ENCODE measurements at places on chromosomes 6 and 20.

DNA sequence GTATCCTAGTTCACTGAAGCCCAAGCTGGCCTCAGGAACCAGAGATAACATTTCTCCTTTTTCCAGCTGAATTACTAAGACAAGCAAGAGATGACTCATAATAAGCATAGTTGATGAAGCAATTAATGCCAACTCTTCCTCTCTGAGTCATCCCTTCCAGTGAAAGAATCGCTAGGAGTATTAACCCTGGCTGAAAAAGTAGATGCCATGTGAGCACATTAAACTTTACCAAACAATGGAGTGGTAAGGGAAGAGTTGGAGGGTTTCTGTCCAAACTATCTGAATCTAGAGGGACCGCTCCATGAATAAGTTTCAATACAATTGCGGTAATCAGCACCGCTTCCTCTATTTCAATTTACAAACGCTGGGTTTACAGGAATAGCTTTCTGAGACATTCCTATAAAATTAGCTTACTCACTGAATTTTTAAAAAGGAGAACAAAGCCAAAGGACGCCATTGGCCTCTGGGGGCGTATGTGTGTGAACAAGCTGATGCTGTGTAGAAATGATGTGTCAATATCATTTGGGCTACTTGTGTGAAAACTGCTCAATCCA, 48.3 kb downstream of the ATXN1 start:
- peak; percentile 97 for DNase-seq

DNA sequence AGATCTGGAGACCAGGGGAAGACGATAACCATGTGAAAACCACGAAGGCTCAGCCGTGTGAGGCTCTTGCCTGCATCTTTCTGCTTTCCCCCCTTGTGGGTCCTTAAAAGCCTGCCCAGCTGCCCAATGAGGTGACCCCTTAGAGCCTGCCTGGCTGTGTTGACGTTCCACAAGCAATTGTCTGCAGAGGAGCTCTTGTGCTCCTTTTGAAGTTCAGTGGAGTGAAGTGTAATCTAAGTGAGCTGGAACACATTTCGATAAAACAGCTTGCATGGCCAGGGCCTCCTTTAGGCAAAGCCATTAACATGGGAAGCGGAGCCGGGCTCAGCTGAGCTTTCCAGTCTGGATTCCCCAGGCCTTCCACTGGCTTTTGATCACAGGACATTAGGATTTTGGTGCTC, 27.3 kb upstream of the TCP11 start:
- no peak for DNase-seq

DNA sequence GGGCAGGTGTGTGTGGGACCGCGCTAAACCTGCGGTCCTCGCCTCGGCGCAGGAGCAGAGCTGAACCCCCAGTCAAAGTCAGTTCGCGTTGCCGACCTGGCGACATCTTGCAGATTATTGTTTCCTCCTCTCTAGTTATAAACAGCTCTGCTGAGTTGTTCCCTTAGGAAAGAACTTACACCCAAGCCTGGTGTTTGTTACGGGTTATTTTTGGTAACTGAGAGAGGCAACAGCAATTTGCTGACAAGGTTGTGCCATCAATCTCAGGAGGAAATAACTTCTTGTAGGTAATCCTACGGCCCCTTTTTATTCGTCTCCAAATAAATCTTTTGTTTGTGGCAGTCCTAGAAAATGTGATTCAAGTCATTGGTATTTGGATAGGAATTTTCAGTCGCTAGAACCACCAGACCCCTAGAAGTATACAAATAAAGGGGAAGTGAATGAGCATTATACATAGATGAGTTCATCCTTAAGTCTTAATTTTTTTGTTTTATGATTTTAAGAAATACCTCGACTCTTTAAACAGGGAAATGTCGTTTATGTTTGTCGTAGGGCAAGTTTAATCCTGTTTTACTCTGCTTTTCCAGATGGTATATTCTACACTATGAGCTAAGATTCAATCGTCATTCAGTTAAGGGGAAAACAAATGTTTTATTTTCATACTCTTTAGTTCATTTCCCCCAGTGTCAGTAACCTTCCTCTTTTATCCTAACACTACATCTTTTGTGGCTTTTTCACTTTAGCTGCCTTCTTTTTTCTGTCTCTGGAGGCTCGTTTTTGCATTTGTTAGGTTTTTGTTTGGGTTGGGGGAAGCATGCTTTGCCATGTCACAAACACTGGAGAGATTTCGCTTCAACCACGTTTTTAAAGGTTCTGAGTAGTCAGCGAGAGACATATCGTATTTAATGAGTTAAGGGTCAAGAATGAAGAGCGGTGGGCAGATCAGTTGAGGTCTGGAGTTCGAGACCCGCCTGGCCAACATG, 1.2 kb downstream of the PM20D2 start:
- peak; percentile 36 for DNase-seq

- DNase-seq, result no peak
These were observed 49.9 kb downstream of the EZR start for GRCh38 chr6:158769234-158769770.
